Upper lobe of right lung (tissue), 1 donor: ENCODE measurements at places on chromosomes 4 and X. TPM values are rescaled to one million over a fixed set of nuclear protein-coding genes. Genes with fewer than 3 reads are reported as not detected.
A peak's percentile ranks its signal among the peaks of the same experiment; 100 is the strongest.

GRCh38 chrX:56232221-56233082 lies at the start of gene KLF8:
Gene KLF8 (plus strand): TSS chrX:56232356. CDS start chrX:56233335, 979 bp downstream.
- peak within 1 kb of the TSS; percentile 62 for H3K4me3 ChIP-seq
- no peaks in the 10 kb centered on the region for H3K27me3 ChIP-seq
- no peaks in the 10 kb centered on the region for H3K4me1 ChIP-seq
- peak; percentile 80 for DNase-seq

DNA sequence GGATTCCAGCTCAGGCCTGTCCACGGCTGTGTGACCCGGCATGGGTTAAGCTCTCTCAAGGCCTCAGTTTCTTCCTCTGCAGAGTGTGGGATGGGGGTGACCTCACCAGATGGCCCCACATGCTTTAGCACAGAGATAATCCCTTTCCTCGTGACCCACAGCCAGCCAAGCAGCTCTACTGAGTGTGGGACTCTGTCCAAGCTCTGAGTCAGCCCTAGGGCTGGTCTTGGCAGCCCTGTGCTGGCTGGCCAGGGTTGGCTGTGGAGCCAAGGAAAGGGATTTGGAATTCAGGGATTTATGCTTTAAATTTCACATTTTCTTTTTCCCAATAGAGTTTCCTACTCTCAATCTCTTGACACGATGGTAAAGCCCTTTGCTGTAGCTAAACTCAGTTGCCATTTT lies 19.7 kb upstream of the SPON2 start:
- H3K27me3 ChIP-seq = no peaks in the 10 kb centered on the region
- no peak overlapping the region for H3K4me3 ChIP-seq
- H3K36me3 ChIP-seq = no peaks in the 10 kb centered on the region
- H3K4me1 ChIP-seq = peaks cover 27% of the 10 kb centered on the region
- H3K27ac ChIP-seq = peak overlapping the region; percentile 77

GRCh38 chr4:766152-766515 lies 59.8 kb downstream of the CPLX1 start:
- no peaks in the 10 kb centered on the region for H3K27me3 ChIP-seq
- peaks cover 90% of the 10 kb centered on the region for H3K36me3 ChIP-seq
- H3K27ac ChIP-seq = no peak overlapping the region
- H3K4me3 ChIP-seq = no peak overlapping the region
- DNase-seq = no peak

GRCh38 chr4:155818639-155819038 lies 47.4 kb downstream of the ASIC5 start:
- no peaks in the 10 kb centered on the region for H3K4me1 ChIP-seq
- no peaks in the 10 kb centered on the region for H3K36me3 ChIP-seq
- H3K4me3 ChIP-seq = no peak overlapping the region

GRCh38 chrX:23756165-23756564 lies 13.1 kb upstream of the ACOT9 start:
- H3K27ac ChIP-seq = no peak overlapping the region
- no peak overlapping the region for H3K4me3 ChIP-seq
- no peak for DNase-seq

DNA sequence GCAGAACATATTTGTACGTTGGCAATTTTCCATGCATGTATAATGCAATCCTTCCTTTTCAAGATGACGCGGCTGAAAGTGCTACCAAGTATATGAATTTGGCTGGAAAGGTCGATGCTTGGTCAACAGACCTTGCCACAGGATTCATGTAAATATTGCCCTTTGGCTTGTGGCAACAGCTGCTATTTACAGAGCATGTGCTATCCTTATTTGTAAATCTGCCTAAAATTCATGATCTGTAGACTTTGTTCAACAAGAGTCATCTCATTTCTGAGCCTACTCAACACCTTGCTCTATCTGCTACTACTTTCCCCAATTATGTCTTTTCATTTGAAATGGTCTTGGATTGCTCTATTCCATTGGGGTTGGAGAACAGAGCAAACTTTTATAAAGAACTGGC lies 1.9 kb upstream of the SMARCA1 start:
- H3K27me3 ChIP-seq = no peaks in the 10 kb centered on the region
- no peak for DNase-seq
- no peak overlapping the region for H3K27ac ChIP-seq
- no peak overlapping the region for H3K4me3 ChIP-seq
- no peaks in the 10 kb centered on the region for H3K36me3 ChIP-seq

DNA sequence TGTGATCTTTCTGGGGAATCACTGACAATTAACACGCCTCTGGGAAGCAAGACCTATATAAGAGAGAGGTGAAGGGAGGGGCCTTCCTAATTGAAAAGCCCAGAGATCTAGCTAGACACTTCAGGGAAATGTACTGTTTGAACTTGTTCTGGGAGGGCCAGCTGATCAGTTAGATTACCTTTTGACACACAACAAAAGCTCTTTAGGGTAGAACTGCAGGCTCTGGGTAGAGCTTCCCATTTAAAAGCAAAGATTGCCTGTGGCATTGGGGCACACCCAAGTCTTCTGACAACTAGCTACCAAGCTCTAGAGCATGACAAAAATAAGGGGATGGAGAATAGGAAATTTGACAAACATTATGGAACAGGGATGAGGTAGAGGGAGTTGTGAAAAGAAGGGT lies 26.3 kb downstream of the AREG start:
- H3K27me3 ChIP-seq = no peaks in the 10 kb centered on the region
- H3K36me3 ChIP-seq = no peaks in the 10 kb centered on the region
- no peak overlapping the region for H3K27ac ChIP-seq
- no peak overlapping the region for H3K4me3 ChIP-seq

GRCh38 chrX:40272141-40272540 lies 174.4 kb upstream of the BCOR start:
- H3K4me1 ChIP-seq = no peaks in the 10 kb centered on the region
- no peak overlapping the region for H3K27ac ChIP-seq
- H3K4me3 ChIP-seq = no peak overlapping the region
- no peak for DNase-seq
- H3K36me3 ChIP-seq = no peaks in the 10 kb centered on the region

DNA sequence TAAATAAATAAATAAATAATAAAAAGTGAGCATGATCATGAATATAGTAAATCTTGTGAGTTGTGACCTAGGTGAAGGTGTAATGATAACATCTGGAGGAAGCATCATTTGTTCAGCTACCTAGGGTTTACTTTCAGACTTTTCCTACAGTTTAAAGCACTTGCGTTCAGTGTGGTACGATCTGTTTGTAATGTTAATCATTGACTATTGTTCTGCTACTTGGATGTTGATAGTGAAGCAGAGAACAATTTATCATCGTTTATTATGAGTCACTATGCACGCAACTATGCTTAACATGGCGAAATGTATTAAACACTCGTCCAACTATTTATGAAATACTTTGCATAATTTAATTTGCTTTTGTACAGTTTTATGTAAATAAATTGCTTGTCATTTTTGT lies 426.2 kb downstream of the PCDH7 start:
- DNase-seq = no peak
- H3K27ac ChIP-seq = no peak overlapping the region
- H3K4me1 ChIP-seq = no peaks in the 10 kb centered on the region
- H3K27me3 ChIP-seq = no peaks in the 10 kb centered on the region
- H3K4me3 ChIP-seq = no peak overlapping the region
- H3K36me3 ChIP-seq = no peaks in the 10 kb centered on the region

DNA sequence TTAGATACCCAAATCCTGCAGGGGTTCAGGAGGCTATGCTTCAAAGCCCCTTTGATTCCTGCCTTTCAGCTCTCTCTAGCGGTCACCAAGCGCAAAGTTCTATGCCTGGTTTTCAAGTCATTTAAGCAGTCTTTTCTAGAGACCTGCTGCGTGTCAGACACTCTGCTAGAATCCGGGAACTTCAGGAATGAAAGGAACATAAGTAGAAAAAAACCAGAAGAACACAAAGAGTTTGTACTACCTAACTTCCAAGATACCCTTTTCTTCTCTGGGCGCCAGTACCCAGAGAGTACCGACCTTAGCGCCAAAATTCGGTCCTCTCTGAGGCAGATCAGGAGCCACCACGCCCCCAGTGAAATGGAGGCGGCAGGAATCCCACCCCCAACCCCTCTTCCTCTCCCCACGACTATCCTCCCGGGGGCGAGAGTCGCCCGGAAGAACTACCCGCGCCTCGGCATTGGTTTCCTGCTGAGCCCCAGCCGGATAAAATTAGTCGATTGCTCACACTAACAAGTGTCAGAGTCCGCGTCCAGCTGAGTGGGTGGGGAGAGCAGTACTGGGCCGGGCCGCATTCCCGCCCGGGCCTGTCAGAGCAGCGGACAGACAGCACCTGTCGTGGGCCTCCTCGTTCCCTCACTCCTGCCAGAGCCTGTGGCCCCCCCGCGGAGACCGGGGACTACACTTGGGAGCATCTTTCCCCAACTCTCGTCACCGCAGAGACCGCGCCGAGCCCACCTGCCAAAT lies 78.8 kb downstream of the RLIM start:
- H3K4me1 ChIP-seq = no peaks in the 10 kb centered on the region
- DNase-seq = peak; percentile 73
- peak overlapping the region; percentile 56 for H3K4me3 ChIP-seq
- no peaks in the 10 kb centered on the region for H3K36me3 ChIP-seq
- H3K27ac ChIP-seq = peak overlapping the region; percentile 85
- H3K27me3 ChIP-seq = no peaks in the 10 kb centered on the region

GRCh38 chr4:165058666-165059065 lies 5.0 kb downstream of the TRIM75 start:
- H3K4me1 ChIP-seq = no peaks in the 10 kb centered on the region
- H3K27me3 ChIP-seq = no peaks in the 10 kb centered on the region
- no peak for DNase-seq

DNA sequence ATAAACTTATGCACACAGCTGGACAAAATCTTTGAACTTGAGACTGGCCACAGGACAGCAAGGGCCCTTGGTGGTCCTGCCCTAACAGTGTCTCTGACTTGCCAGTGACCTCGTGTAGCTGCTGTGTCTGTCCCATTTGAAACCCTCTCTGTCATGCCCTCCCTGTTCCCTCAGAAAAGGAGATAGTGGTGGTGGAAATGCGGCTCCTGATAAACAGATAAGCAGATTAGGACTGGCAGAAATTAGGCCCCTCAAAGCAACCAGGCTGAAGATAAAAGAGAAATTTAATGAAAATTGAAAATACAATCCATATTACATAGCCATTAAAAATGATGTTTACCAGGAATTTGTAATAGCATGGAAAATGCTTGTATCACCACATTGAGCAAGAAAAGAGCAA lies 136.6 kb upstream of the ATP6AP2 start:
- no peaks in the 10 kb centered on the region for H3K36me3 ChIP-seq
- H3K27ac ChIP-seq = no peak overlapping the region
- no peak overlapping the region for H3K4me3 ChIP-seq
- H3K27me3 ChIP-seq = no peaks in the 10 kb centered on the region
- no peaks in the 10 kb centered on the region for H3K4me1 ChIP-seq

GRCh38 chr4:181659202-181659601 lies 584.0 kb upstream of the TENM3 start:
- H3K36me3 ChIP-seq = no peaks in the 10 kb centered on the region
- H3K27ac ChIP-seq = no peak overlapping the region
- no peaks in the 10 kb centered on the region for H3K27me3 ChIP-seq
- H3K4me1 ChIP-seq = no peaks in the 10 kb centered on the region
- DNase-seq = no peak

DNA sequence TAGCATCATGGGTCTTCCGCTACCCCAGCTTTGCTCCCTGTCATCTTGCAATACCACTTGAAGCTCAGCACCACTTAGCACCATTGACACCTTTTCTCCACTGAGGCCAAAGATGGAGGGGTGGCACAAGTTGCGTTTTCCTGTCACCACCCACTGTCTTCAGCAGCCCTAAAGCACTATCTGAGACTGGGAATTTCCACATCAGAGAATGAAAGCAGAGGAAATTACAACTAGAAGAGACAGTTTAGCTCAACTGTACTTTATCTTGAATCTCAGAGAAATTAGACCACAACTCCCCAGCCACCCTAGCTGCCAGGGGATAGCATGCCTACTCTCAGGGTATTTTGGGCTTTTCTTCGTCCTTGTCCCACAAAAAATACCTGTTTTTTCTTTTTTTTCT lies 111.0 kb downstream of the DDIT4L start:
- H3K4me3 ChIP-seq = no peak overlapping the region
- no peak overlapping the region for H3K27ac ChIP-seq
- H3K36me3 ChIP-seq = no peaks in the 10 kb centered on the region
- no peak for DNase-seq
- H3K4me1 ChIP-seq = no peaks in the 10 kb centered on the region

- no peak within 1 kb of the TSS for H3K27ac ChIP-seq
- no peaks in the 10 kb centered on the region for H3K27me3 ChIP-seq
- no peaks in the 10 kb centered on the region for H3K4me1 ChIP-seq
- H3K36me3 ChIP-seq = no peaks in the 10 kb centered on the region
- no peak for DNase-seq
Observed at GRCh38 chr4:55819634-55820033, at the start of gene EXOC1L. Gene EXOC1L (plus strand): TSS chr4:55819790. CDS start chr4:55820027, 237 bp downstream.

- H3K27me3 ChIP-seq = no peaks in the 10 kb centered on the region
- H3K36me3 ChIP-seq = no peaks in the 10 kb centered on the region
- no peak for DNase-seq
- peak overlapping the region; percentile 66 for H3K4me3 ChIP-seq
- H3K4me1 ChIP-seq = peaks cover 13% of the 10 kb centered on the region
- H3K27ac ChIP-seq = peak overlapping the region; percentile 84
Observed at GRCh38 chrX:130165181-130165702, 399 bp downstream of the AIFM1 start.

DNA sequence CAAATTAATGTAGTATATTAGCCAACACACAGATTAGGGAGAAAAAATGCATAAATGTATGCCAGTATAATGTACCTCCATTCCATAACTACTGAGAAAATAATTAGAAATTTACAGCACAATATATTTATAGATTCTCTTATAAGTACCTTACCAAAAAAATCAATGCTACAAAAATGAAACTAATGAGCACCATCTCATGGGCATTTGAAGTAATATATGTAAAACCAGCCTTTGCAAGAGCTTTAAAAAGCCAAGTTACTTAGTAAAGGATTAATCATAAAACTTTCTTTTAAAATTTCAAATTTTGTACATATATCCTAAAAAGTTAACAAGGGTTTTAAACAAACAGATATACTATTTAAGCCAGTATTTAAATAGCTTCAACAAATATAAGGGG lies 43.2 kb downstream of the LRBA start:
- H3K4me3 ChIP-seq = no peak overlapping the region
- H3K27me3 ChIP-seq = no peaks in the 10 kb centered on the region
- no peak overlapping the region for H3K27ac ChIP-seq
- peaks cover 14% of the 10 kb centered on the region for H3K4me1 ChIP-seq

- H3K27me3 ChIP-seq = no peaks in the 10 kb centered on the region
- no peak overlapping the region for H3K27ac ChIP-seq
- H3K4me1 ChIP-seq = no peaks in the 10 kb centered on the region
- DNase-seq = no peak
- H3K4me3 ChIP-seq = no peak overlapping the region
Observed at GRCh38 chr4:112916868-112917267, 132.6 kb upstream of the ANK2 start.

The CC2D2A gene
- 15.5 TPM for total RNA-seq

The DCAF8L2 gene
- total RNA-seq = not detected

The PTCHD1 gene
- total RNA-seq = 0.20 TPM

The CPE gene
- total RNA-seq = 63.6 TPM

The F11 gene
- total RNA-seq = 24.7 TPM

The SMIM31 gene
- not detected for total RNA-seq

The SOWAHB gene
- total RNA-seq = 2.5 TPM

The TMEM175 gene
- 42.4 TPM for total RNA-seq

The NOA1 gene
- total RNA-seq = 14.5 TPM

The HSFX3 gene
- not detected for total RNA-seq

The IRS4 gene
- total RNA-seq = not detected

The TCEAL7 gene
- 2.6 TPM for total RNA-seq
